A549 (cell line): ENCODE measurements at places on chromosomes 2 and 18.

DNA sequence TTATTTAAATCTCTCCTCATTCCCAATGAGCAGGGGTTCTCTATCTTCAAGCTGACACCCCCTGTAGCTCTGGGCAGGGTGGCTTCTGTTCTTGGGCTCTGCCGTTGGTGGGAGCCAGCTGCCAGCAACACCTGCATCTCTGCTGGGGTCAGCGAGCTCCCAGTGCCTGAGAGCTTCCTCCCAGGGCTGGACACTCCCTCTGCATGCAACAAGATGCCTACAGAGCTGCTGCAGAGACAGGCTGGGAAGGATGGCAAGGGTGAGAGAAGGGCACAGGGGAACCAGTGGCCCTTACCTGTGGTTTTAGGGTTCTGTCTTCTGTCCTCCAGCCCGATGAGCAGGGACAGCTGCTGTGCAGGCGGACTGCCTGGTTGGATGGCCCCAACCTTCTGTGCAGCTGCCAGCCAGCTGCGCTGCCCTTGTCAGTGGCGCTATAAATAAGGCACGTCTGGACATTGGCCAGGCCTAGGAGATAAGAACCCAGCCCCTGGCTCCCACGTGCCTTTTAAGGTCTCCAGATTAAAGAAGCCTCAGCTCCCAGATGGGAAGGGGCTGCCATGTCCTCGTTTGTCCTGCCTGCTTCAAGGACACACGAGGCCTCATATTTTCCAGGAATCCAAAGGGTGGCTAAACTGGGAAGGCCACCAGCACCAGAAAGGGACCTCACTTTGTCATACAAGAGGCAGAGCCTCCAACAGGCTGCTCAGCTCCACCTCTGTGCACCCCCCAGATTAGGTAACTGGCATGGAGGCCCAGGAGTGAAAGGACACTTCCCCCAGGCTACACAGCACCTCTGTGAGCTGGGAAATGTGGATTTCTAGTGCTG lies 39.5 kb upstream of the FHL2 start:
- DNase-seq: no peak

DNA sequence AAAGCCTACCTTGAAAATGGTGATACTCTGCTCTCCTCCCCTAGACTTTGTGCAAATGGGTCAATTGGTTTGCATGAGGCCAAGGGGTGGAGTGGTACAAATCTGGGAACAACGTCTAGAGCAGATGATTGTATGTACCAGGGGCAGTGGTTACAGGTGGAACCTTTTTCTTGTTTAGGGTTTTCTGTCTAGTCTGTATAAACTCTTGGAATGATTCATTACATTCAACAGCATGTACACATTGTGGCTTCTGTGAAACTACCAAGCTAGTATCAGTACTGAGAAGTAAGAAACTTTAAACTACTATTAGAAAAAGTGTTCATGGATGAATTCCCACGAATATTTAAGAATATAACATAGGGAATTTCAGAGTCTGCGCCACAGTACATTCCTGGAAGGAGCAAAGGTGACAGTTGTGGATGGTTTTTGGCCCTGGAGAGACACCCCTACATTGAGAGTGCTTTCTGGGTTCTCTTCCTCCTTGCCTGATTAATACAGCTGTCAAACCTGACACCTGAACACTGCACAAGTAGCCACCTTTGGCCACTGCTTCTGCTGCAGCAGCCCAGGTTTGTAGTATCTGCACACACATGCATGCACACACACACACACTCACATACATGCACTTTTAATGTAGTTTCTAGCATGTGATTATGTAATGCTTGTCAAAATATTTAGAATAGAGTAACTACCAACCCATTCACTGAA lies 30.0 kb downstream of the CFAP221 start:
- DNase-seq: no peak

- DNase-seq: no peak
Measured at GRCh38 chr2:232455426-232456255, at the start of gene ALPI. Gene ALPI (plus strand): TSS chr2:232456153. CDS start chr2:232456200, 47 bp downstream.

- DNase-seq: no peak
Measured at GRCh38 chr18:79931475-79931874, 20.0 kb downstream of the SLC66A2 start.
